ENCODE measurements at places on chromosomes 4 and X. TPM values are rescaled to one million over a fixed set of nuclear protein-coding genes. Genes with fewer than 3 reads are reported as not detected.

GRCh38 chr4:98430708-98431403 lies 169.7 kb downstream of the RAP1GDS1 start:
- DNase-seq, result no peak
- peaks cover 5% of the 10 kb centered on the region for H3K36me3 ChIP-seq
- H3K27ac ChIP-seq, result no peak overlapping the region
- H3K4me1 ChIP-seq, result no peaks in the 10 kb centered on the region
- H3K27me3 ChIP-seq, result no peaks in the 10 kb centered on the region

DNA sequence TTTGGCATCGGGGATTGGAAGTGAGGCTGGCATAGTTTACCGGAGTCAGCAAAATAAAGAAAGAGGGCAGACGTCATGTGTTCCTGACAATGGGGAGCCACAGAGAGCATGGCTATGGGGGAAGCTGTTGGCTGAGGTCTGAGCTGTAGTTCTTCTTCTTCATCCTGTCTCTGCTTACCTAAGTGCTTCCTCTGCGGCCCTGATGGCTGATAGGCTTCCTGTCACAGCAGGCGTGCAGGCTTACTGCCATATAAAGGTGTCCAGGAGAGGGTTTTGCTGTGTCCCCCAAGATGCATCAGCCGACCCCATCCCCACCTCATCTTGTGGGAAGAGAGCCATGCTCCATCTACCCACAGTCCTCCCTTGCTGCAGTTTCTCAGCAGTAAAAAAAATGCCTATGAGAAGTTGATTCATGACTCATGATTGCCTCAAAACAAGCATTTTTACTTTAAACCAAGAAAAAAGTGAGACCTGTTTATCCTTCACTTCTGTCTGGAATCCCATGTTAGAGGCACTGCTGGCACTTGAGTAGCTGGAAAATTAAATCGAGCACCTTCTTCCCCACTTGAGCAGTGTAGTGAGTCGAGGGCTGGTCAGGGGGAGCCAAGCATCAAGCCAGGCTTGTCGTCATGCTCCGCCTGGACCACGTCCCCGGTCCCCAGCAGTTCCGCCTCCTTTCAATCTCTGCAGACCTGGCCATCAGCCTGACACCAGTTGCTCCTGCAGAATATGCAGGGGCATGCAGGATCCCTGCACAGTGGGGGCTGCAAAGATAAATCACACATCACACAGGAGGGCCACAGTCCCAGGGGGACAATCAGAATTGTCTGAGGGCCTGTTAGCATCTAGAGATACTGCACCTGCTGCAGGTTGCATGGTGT lies 237.8 kb downstream of the EVC2 start:
- no peak for DNase-seq
- no peaks in the 10 kb centered on the region for H3K36me3 ChIP-seq
- H3K27me3 ChIP-seq, result no peaks in the 10 kb centered on the region
- H3K4me3 ChIP-seq, result no peak overlapping the region
- no peaks in the 10 kb centered on the region for H3K4me1 ChIP-seq
- no peak overlapping the region for H3K27ac ChIP-seq

- H3K27ac ChIP-seq, result no peak overlapping the region
- no peaks in the 10 kb centered on the region for H3K4me1 ChIP-seq
- no peak for DNase-seq
- H3K36me3 ChIP-seq, result no peaks in the 10 kb centered on the region
- H3K27me3 ChIP-seq, result no peaks in the 10 kb centered on the region
These were observed 122.4 kb upstream of the NPY2R start for GRCh38 chr4:155085843-155086530.

GRCh38 chrX:13764765-13765164 lies 30.2 kb downstream of the OFD1 start:
- no peaks in the 10 kb centered on the region for H3K4me1 ChIP-seq
- peaks cover 4% of the 10 kb centered on the region for H3K36me3 ChIP-seq
- H3K27me3 ChIP-seq, result no peaks in the 10 kb centered on the region
- H3K27ac ChIP-seq, result no peak overlapping the region
- H3K4me3 ChIP-seq, result no peak overlapping the region

DMP1 gene
- total RNA-seq, result 0.16 TPM

Measured in aorta (tissue), 5 donors.